ENCODE measurements at places on chromosomes 5 and 9.
A peak's percentile ranks its signal among the peaks of the same experiment; 100 is the strongest.

DNA sequence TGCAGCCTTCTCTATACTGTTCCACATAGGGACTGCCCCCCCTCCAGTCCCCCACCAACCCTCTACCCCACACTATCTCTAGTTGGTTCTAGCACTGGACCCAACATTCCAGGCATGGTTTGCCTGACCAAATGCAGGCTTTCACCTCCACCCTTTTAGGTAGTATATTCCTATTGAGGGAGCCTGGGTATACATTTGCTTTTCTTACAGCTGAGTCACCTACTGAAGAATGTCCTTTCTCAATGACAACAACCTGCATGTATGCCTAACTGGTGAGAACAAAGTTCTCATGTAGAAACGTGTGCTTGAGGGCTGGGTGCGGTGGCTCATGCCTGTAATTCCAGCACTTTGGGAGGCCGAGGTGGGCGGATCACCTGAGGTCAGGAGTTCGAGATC is 8.2 kb downstream of the TNIP1 start:
- no peak for DNase-seq

DNA sequence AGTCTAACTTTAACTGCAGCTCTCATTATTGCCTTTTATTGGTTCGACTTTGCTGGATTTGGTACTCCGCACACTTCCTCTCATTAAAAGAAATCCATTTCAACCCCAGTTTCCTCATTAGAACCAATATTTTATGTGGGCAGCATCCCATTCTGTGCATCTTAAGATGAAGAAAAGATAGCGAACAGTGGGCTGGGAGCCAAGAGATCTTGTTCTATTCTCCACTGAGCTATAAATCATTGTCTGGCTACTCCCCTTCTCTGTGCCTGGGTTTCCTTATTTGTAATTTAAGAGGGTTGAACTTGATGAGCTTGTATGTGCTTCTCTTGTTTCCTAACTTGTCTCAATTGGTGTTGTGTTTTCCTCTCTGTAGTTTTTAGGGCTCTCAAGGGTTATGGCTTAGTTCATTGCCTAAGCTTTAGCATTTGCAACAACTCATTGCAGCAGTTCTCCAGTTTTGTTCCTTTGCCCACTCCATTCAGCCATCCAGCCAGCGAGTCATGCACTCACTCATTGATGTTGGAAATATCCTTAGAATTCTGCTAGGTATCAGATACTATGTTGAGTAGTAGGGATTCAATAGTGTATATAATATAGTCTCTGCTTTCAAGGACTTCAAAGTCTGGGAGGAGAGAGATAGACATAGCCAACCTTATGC is 273.3 kb upstream of the TNC start:
- DNase-seq: no peak

GRCh38 chr9:16230731-16231130 is 639.7 kb downstream of the BNC2 start:
- DNase-seq: no peak

GRCh38 chr9:74697535-74697934 is 190.2 kb downstream of the TRPM6 start:
- DNase-seq: no peak

DNA sequence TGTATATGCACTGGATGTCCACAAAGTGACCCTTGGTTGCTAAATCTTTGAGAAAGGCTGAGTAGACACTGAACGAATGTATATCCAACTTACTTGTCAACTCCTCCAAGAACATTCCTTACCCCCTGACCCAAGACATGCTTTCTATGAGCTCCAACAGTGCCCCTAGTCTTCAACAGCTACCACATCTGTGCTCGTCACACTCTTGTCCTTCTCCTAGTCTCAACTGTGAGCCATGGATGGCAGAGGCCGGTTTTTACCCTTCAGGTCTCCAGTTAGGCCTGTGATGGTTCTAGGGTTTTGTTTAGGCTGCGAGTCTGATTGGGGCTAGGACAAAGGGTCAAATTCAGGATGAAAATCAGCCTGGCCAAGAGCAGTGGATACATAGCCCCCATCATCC is 19.0 kb upstream of the GPX3 start:
- no peak for DNase-seq

GRCh38 chr5:80055491-80056170 is 20.5 kb downstream of the THBS4 start:
- no peak for DNase-seq

GRCh38 chr5:150117945-150118560 is 31.7 kb upstream of the CSF1R start:
- DNase-seq: peak; percentile 2

- no peak for DNase-seq
These were observed 36.2 kb upstream of the TTC1 start for GRCh38 chr5:159972538-159973362.

- no peak for DNase-seq
These were observed 3.3 kb upstream of the EXOC3 start for GRCh38 chr5:439636-440035.

- peak; percentile 88 for DNase-seq
These were observed at the start of gene ZCCHC7 for GRCh38 chr9:37119907-37120842. ZCCHC7 (plus strand) TSS chr9:37120574.

DNA sequence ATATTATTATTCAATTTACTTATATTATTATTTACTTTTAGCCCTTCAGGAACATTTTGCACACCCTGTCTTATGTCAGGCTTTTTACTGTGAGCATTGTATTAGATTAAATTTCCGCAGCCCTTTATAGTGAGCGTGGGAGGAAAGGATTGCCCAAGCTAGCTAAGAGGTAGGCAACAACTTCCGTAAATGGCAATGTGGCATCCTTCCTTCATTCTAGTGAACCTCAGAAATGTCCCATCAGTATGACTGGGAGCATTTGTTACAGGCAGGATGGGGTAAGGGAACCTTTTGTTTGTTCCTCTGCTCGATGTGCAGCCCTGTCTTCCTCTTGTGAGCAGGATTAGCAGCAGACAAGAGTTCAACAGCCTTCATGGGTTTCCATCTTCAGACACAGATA is 6.2 kb upstream of the CD180 start:
- no peak for DNase-seq

- no peak for DNase-seq
These were observed 46.7 kb downstream of the TNFSF8 start for GRCh38 chr9:114883709-114884108.

GRCh38 chr5:5800801-5801761 is 378.6 kb downstream of the ICE1 start:
- DNase-seq: no peak

DNA sequence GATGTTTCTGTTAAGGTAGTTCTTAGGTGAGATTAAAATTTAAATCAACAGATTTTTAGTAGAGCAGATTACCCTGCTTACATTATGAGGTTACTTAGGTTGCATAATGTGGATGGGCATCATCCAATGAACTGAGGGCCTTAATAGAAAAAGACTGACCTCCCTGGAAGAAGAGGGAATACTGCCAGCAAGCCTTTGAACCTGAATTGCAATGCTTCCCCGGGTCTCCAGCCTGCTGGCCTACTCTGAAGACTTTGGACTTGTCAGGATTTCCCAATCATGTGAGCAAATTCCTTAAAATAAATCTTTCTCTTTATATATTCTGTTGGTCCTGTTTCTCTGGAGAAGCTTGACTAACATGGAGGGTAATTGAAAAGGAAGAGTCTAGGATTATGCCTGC is 542.1 kb upstream of the ARRDC3 start:
- DNase-seq: no peak

DNA sequence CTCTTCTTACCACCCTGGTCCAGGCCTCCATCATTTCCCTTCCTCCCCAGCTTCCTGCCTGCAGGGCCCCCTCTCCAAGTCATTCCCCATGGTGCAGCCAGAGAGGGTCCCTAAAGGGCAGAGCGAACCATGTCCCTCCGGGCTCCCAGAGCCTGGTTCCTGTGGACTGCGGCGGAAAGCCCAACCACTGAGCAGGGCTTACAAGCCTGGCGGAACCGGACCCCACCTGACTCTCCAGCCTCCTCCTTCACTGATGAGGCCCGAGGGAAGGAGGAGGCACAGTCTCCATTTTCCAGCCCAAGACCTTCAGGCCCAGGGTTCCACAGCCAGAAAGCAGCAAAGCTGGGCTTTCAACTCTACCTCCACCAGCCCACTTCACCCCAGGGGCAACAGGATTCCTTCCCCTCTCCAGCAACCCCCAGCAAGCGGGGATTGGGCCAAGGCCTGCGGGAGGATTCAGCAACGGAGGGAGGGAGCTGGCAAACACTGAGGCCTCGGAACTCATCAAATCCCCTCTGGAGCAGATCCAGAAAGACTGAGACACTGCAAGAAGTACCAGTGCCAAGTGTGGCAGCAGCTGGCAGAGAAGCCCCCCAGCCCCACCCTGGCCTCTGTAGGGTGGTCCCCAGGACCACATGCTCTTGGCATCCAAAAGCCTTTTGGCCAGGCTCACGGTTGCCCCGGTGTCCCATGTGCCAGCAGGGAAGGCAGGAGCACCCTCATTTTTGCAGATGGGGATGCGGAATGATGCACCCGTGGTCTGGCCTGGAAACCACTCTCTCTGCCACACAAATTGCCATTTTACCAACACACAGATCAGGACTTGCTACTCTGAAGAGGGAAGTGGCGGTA is 3.1 kb downstream of the FAM163B start:
- DNase-seq: no peak

DNA sequence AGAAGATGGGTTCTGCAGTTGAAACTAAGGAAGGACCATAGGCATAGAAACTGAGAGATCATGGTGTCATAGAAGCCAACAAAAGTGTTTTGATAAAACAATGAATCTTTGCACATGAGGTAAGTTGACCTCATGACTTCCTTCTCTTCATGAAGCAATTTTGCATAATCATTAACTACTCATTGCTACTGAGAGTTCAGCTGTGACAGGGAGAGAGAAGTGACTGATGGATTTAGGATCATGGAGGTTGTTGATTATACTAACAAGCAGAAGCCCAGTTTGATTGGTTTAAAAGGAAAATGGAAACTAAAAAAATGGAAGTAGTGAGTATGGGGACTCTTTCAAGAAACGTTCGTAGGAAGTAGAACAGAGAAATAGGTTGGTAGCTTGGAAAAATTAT is 51.2 kb downstream of the PARP8 start:
- no peak for DNase-seq

- DNase-seq: no peak
These were observed 536.9 kb upstream of the WWC1 start for GRCh38 chr5:167754501-167755021.

DNA sequence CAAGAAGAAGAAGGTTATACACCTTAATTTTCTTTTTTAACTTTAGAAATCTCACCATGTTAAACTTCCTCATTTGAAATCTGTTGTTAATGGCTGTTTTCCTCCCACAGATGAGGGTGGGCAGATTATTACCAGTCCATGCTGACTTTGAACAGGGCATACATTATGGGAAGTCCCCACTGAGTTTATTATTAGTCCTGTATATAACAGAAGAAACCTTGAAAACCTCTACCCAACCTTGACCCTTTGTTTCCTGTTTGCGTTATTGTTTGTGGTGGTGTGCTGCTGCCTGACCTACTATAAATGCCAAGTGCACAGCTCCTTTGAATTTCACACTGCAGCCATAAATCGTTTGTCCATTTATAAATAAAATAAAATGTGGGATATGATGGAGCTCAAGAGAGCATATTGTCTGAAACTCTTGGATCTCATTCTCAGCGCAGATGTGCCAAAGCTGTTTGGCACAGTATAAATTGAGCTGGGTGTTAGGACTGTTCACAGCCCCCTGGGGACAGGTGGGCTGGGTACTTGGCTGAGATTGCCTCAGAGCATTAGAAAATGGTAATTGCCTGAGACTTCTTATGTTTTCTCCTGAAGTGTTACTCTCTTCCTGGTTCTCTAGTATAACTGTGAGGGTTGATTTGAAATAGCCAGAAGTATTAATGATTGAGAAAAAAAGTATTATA is 139.6 kb downstream of the SPATA31D1 start:
- no peak for DNase-seq

DNA sequence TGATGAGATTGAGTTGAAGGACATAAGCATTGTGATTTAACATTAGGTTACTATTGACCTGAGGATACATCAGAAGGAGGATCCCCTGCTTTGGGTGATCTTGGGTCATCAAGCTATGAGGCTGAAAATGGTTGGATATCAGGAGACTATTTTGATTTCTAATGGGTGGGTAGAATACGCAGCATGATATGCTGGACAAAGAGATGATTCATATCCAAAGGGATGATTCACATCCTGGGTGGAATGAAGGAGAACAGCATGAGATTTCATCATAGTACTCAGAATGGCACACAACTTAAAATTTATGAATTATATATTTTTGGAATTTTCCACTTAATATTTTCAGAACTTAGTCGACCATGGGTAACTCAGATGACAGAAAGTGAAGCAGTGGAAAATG is 1759.5 kb upstream of the C9orf72 start:
- DNase-seq: no peak

GRCh38 chr5:57895766-57896165 is 413.2 kb upstream of the ACTBL2 start:
- DNase-seq: no peak

GRCh38 chr9:82539856-82540579 is 522.9 kb downstream of the RASEF start:
- DNase-seq: no peak

DNA sequence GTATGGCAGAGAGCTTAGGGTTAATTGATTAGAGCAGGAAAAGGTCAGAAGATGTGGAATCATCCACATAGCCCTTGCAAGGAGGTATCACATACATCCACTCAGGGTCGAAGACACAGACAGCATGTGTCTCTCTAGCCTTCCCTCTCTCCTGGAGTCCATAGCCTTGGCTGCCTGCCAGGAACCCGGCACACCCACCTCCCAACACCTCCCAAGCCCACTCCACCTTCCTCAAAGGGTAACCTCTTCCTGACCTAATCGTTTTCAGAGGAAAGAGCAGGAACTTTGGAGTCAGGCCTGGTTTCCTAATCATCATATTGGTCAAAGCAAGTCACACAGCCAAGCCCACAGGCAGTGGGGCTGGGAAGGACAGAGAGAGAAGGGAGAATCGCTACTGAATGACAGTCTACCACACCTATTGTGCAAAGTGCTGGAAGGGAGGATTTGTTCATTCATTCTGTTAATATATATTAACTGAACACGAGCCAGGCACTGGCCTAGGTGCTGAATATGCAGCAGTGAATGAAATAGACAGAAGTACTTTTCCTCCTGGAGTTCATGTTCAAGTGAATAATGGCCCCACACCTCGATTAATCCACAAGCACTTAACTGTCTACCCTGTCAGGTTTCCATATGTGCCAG is 107.8 kb downstream of the KCNIP1 start:
- no peak for DNase-seq

Data from HAP-1 (cell line).